Cardiac muscle cell (in vitro differentiated cells and primary cell): ENCODE measurements at places on chromosomes 2 and 18. TPM values are rescaled to one million over a fixed set of nuclear protein-coding genes. Genes with fewer than 3 reads are reported as not detected.

DNA sequence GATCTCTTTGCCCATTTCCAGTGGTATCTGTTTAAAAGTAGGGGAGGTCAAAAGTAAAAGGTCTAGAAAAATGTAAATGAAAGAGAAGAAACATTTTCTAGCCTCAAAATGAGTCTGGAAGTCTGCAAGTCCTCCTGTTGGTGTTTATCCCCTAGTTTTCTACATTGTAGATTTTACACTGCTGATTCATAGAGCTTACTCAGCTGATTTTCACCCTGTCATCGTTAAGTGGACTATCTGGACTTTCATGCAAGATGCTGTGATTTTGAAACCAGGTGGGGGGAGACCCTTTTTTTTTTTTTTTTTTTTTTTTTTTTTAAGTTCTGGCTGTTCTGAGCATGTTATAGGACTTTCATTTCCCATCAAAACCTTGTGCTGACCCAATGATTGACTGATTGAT, 10.3 kb downstream of the HOXD3 start:
- peaks cover 100% of the 10 kb centered on the region for H3K27me3 ChIP-seq
- H3K4me1 ChIP-seq, result no peaks in the 10 kb centered on the region
- H3K36me3 ChIP-seq, result no peaks in the 10 kb centered on the region
- no peak for DNase-seq

DNA sequence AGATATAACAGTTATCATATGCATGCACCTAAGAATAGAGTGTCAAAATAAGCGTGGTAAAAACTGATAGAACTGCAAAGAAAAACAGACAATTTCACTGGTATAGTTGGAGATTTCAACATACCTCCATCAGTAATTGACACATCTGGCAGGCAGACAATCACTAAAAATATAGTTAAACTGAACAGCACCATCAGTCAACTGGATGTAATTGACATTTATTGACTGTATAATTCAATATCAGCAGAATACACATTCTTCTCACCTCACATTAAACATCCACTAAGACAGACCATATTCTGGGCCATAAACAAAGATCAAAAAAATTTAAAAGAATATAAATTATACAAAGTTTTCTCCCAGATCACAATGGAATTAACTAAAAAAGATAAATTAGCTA, 378.5 kb upstream of the RGPD4 start:
- no peak for DNase-seq
- no peaks in the 10 kb centered on the region for H3K4me1 ChIP-seq
- H3K27ac ChIP-seq, result no peak overlapping the region
- H3K36me3 ChIP-seq, result no peaks in the 10 kb centered on the region

OR6B2 gene
- total RNA-seq, result not detected in 2 replicates

ETAA1 gene
- total RNA-seq, result 15.4 and 26.5 TPM in 2 replicates

- H3K27ac ChIP-seq, result peak within 1 kb of the TSS; percentile 58
- H3K36me3 ChIP-seq, result no peaks in the 10 kb centered on the region
- peaks cover 15% of the 10 kb centered on the region for H3K4me1 ChIP-seq
- DNase-seq, result peak; percentile 93
- H3K27me3 ChIP-seq, result no peaks in the 10 kb centered on the region
These were observed at the start of gene NRP2 for GRCh38 chr2:205682239-205682970. TSS of gene NRP2 (plus strand) at chr2:205682501. CDS start at chr2:205683291, 790 bp downstream.

- no peak overlapping the region for H3K4me3 ChIP-seq
- no peak overlapping the region for H3K27ac ChIP-seq
- no peaks in the 10 kb centered on the region for H3K27me3 ChIP-seq
- no peak for DNase-seq
- no peaks in the 10 kb centered on the region for H3K36me3 ChIP-seq
These were observed 936.6 kb upstream of the FANCL start for GRCh38 chr2:59177748-59178147.

GRCh38 chr2:65404988-65405697, 27.3 kb downstream of the SPRED2 start:
- DNase-seq, result no peak
- H3K27ac ChIP-seq, result no peak overlapping the region
- no peak overlapping the region for H3K4me3 ChIP-seq
- peaks cover 21% of the 10 kb centered on the region for H3K4me1 ChIP-seq
- H3K36me3 ChIP-seq, result no peaks in the 10 kb centered on the region

DNA sequence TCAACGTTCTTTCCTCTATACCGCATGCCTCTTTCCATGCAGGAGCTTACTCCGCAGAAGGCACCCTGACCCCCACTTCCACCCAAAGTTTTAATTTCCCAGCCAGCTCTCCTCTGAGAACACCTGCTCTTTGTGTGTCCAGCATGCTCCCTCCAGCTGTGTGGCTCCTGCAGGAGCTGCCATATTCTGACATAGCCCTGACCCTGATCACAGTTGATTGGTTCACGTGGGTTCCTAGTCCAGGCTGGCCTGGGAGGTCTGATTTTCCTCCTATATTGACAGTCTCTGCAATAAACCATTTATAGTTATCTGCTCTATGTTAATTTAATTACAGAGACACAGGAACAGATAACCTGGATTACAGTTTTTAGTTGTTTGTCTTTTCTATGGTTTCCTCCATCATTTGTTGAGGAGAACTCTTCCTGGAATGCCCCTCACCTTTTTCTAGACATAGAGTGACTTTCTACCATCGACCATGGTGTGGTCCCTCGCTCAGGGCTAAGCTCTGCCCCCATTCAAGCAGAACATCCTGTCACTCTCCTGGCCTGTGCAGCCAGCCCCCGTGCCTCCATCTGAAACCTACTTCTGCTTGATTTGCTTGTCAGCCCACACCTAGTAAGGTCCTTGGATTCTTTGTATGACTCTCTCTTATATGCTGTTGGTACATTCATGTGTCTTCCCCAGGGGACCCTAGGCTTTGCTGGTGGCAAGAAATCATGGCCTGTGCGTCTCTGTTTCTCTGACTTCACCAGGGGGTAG, 231.5 kb downstream of the LPIN1 start:
- H3K27ac ChIP-seq, result no peak overlapping the region
- H3K27me3 ChIP-seq, result no peaks in the 10 kb centered on the region
- H3K4me3 ChIP-seq, result no peak overlapping the region
- no peak for DNase-seq
- no peaks in the 10 kb centered on the region for H3K4me1 ChIP-seq

MAL gene
- 0.49 TPM in 1 of 2 replicates, not detected in the other for total RNA-seq

ANKRD29 gene
- total RNA-seq, result 0.14 and 0.77 TPM in 2 replicates

- H3K4me1 ChIP-seq, result no peaks in the 10 kb centered on the region
- H3K4me3 ChIP-seq, result no peak overlapping the region
- peaks cover 4% of the 10 kb centered on the region for H3K27me3 ChIP-seq
- H3K36me3 ChIP-seq, result no peaks in the 10 kb centered on the region
- DNase-seq, result no peak
- no peak overlapping the region for H3K27ac ChIP-seq
These were observed 35.4 kb upstream of the CCDC93 start for GRCh38 chr2:118049140-118049815.

- H3K36me3 ChIP-seq, result no peaks in the 10 kb centered on the region
- no peaks in the 10 kb centered on the region for H3K4me1 ChIP-seq
- H3K27me3 ChIP-seq, result no peaks in the 10 kb centered on the region
- H3K4me3 ChIP-seq, result no peak overlapping the region
- no peak for DNase-seq
- no peak overlapping the region for H3K27ac ChIP-seq
These were observed 254.2 kb downstream of the CDH2 start for GRCh38 chr18:27922780-27923179.

DNA sequence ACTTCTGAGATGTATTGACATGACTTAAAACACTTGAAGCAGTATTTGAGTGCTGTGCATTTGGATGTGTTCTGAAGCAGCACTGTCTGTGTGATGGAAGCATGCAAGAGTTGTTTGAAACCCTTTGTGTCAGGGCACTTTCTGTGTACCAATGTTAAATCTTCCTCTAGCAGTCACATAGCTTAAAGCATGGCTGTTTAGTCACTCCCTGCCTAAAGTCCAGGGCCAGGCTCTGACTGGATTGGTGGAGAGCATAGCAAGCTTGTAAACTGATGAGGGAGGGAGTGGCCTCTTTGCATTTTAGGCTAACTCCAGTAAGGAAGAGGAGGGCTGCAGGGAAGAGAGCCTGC, 73.5 kb downstream of the MYO1B start:
- no peaks in the 10 kb centered on the region for H3K27me3 ChIP-seq
- H3K36me3 ChIP-seq, result no peaks in the 10 kb centered on the region
- peak; percentile 72 for DNase-seq
- no peak overlapping the region for H3K4me3 ChIP-seq
- H3K27ac ChIP-seq, result peak overlapping the region; percentile 2
- peaks cover 3% of the 10 kb centered on the region for H3K4me1 ChIP-seq

DNA sequence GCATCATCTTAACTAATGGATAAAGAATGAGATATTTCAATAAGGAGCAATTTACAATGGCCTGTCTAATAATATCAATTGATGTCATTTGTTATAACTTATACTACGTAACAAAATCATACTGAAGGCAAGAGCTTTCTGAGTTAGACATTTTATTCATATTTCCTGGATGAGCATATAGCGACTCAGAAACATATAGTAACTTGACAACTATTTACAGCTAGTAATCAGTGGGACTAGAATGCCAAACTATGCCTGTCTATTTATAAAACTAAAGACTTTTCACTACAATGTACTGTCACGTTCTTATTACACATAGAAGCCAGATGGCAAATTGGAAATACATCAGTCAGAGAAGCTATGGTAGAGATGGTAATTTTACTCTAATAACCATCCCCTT, 766.2 kb upstream of the TMEFF2 start:
- H3K36me3 ChIP-seq, result no peaks in the 10 kb centered on the region
- H3K27ac ChIP-seq, result no peak overlapping the region
- H3K4me1 ChIP-seq, result no peaks in the 10 kb centered on the region
- no peak for DNase-seq
- no peak overlapping the region for H3K4me3 ChIP-seq
